ENCODE measurements at places on chromosomes 6 and 20.

DNA sequence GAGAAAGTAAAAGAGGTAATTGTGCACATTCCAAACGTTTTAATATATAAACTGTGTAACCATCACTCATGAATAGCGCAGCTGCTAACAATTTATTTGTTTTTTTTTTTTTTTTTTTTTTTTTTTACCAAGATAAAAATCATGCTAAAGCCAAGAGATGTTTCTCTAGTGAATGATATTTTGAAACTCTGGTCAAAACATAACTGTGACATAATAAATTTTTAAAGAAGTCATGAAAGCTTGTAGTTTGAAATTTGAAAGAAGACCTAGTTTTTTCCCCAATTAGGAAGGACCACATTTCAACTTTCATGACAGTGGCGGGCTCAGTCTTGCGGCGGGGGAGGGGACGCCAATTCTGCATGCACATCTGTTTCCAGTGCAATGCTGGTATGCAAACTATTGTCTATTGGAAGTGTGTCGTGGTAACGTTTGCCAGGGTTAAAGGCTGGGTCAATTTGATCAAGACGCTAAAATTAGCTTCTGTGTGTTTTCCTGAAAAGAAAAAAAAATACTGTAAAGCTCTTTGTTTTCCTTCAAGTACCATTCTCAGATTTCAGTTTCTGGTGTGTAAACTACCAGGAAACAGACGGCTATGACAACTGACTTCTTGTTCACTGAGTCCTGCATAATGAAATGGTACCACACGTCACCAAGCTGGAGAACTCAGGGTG is 211.9 kb downstream of the FOXC1 start:
- no peak for DNase-seq

DNA sequence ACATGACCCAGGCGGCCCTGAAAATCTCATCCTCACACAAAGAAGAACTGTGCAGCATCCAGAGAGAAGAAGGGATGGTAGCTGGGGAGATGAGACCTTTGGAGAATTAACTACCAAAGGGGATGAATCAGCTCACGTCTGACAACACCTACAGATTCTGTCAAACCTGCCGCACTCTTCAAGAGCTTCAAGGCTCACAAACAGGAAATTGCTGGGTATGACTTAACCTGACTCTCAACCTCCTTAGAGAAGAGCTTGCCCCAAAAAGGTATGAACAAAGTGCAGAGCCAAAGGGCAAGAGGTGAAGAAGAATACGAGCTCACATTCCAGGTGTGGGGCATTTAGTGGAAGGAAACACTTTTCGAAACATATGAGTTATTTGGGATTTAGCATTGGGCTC is 139.8 kb downstream of the BACH2 start:
- no peak for DNase-seq

DNA sequence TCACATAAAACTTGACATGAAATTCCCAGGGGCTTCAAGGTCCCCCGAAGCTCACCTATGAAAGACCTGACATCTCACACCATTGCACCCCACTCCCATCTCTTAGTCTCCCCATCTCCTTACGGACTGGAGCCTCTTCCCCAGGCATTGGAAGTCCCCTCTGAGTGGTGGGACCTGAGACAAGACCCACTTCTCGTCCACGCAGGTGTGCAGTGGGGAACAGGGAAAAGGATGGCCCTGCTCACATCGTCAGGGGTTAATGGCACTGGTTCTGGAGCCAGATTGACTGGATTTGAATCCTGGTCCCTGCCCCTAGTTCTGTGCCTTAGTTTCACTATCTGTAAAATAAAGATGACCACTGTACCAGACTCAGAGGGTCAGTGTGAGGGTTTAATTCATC is 15.5 kb downstream of the ADGRF1 start:
- DNase-seq, result no peak

DNA sequence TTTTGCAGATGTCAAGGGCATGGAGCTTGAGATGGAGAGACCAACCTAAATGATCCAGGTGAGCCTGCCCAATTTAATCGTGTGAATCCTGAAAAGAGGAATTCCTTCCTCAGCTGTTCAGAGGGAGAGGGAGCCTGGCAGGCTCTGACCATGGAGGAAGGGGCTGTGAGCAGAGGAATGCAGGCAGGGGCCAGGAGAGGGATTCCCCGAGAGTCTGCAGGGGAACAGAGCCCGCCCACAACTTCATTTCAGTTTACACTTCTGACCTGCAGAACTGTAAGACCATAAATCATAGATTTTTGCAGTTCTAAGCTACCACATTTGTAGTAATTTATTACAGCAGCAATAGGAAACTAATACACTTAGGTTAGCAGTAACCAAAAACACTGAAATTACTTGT is 164.1 kb downstream of the TBXT start:
- no peak for DNase-seq

DNA sequence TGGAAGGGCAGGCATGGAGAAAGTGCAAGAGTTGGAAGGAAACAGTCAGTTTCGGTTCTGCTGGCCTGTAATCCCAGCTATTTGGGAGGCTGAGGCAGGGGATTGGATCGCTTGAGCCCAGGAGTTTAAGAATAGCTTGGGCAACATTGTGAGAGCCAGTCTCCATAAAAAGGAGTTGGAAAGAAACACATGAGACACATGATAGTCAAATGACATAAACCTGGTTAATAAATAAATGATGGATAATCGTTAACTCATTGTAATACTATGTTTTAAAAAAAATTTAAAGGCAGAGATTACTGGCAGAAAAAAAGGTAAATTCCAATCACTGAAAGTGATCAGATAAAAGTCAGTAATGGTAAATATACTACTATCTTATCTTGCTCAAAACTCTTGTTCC is 37.2 kb upstream of the PHACTR1 start:
- no peak for DNase-seq

GRCh38 chr6:148520109-148520841 is 177.6 kb downstream of the SASH1 start:
- DNase-seq, result no peak

DNA sequence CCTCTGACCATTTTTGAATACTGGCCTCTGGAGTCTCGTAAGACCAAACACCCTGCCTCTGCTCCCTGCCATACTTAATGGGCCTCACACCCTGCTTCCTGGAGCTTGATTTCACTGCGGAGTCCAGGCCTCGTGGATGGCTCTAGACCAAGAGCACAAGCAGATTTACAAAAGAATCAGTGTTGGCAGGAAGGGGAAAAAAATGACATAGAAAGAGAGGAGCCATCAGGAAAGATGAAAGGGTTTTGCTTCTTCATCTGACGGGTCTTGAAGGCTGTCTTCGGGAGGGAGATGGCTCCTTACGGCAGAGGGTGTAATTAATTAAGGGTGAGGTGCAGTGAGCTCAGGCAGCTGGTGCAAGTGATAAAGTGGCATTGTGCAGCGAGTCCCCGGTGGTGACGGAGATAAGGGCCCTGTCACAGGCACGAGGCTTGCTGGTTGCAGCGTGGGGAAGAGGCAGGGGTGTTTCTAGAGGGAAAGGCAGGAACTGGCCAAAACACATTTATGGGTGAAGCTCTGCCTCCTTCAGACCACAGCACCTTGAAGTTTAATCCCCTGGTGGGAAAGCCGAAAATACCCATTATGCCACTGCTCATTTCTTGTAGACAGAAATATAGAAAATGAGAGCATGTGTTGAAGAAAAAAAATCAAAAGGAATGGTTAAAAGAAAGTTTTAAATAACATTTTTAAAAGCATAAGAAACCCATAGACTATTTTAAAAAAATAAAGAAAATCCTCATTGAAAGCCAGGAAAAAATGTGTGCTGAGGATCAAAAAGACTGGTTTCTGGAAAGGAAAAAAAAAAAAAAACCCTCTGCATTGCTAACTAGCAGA is 128.6 kb upstream of the LRFN2 start:
- no peak for DNase-seq

DNA sequence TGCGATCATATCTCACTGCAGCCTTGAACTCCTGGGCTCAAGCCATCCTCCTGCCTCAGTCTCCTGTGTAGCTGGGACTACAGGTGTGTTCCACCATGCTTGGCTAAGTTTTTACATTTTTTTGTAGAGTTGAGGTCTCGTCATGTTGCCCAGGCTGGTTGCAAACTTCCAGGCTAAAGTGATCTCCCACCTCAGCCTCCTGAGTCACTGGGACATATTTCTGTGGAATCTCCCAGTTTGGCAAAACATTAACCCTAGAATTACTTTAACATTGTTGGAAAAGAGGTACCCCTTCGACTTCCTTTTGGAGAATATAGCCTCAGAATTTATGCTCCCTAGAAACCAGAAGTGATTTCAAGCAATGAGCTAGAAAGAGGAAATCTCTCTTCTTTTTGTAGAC is 57.2 kb downstream of the SHLD1 start:
- no peak for DNase-seq

- DNase-seq, result no peak
Observed at GRCh38 chr6:127290391-127291265, 24.0 kb downstream of the RNF146 start.

GRCh38 chr6:11810854-11811643 is 32.4 kb upstream of the ADTRP start:
- peak; percentile 31 for DNase-seq

GRCh38 chr6:93789532-93789931 is 370.2 kb upstream of the EPHA7 start:
- DNase-seq, result no peak

DNA sequence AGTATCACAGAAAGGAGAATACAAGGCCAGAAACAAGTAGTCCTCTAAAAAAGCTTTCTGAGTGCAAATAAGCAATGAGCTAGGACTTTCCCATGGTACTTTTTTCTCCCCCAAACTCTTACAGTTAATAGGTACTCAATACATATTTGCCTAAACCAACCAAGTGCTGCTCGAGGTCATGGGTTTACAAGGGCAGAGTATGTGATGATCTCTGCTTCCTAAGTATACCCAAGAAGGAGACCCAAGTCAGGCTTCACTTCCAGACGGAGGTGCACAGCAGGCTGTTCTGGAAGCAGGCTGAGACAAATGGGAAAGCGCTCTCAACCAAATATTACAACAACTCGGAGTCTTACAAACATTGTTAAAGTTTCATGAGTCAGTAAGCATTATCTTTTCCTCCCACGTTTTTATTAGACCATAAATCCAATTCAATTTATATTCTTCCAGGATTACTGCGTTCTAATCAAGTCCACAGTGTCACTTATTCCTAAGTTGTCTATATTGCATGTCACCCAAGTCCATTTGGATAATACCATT is 8.1 kb downstream of the FYN start:
- no peak for DNase-seq

DNA sequence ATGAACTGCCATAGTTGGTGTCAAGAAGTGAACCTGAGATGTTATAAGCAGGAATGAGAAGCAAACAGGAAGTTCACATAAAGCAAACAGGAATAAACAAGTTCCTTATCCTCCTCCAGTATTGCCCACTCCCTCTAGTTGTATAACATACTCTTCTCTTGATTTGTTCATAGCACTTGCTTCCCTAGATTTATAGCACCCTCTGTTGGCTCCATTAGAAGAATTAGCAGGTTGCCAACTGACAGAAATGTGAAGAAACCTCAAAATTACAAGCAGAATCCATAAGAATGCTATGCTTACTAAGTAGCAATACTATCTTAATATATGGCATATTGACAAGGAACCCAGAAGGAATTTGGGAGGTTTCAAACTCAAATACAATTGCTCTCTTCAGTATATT is 195.4 kb downstream of the TBX18 start:
- no peak for DNase-seq

DNA sequence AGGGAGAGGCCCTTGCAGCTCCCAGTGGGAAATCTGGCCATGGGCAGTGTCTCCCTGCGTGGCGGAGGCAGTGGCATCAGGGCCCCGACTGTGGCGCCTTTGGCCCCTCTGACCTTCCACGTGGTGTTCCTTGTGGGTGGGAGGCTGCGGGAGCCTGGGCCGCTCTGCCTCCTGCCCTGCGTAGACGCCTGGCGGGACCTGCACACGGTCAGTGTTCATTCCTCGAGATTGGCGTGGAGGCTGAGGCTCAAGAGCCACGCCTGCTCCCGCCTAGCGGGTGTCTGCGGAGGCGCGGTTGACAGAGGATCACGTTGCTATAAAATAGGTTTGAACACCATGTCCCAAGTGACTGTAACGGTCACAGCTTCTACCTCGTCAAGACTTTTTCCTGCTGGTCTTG is 14.0 kb downstream of the COL9A3 start:
- peak; percentile 27 for DNase-seq

DNA sequence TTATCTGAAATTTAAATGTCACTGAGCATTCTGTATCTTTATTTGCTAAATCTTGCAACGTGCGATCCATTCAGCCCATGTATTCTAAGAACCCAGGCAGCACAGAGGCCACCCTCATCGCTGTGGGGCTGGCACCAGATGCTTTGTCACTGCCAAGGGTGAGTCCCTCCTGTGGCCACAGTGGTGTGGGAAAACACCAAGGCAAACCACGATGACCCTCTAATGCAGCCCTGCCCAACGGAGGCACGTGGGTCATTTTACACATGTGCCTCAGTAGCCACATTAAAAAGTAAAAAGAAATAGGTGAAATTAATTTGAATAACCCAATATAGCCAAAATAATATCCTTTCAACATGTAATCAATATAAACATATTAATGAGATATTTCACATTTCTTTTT is 221.7 kb downstream of the UNC5CL start:
- no peak for DNase-seq

DNA sequence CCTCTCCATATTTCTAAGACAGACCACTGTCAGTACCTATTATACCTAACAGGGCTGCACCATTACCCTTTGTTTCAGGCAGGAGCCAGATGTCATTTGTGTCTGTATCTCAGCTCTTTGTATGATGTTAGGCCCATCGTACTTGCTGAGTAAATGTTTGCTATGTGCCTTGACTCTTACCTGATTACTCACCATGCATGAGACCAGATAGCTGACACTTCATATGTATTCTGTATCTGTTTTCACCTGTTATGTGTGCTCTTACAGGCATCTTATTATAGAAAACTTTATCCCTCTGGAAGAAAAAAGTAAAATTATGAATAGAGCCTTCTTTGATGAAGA is 31.7 kb upstream of the ASXL1 start:
- DNase-seq, result no peak

GRCh38 chr6:10414756-10415616 is at the start of gene TFAP2A:
Gene TFAP2A (minus strand): TSS chr6:10415074. CDS start chr6:10414991, 83 bp downstream.
- DNase-seq, result no peak

DNA sequence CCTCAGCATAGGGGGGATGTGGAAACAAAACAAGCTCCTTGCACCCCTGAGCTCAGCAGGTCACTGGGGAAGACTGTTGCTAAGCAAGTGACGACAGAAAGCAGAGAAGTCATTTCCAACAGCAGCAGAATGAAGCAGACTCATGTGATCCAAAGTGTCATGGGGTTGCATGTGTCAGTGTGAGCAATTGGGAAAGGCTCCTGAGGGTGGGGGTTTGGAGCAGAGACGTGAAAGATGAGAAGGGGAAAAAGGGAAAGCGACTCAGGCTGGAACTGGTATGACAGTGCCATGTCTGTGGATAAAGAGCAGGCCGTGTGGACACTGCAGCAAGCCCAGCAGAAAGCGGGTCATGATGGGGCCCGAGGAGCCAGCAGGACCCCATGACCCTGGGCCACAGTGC is 363.9 kb downstream of the PREX1 start:
- DNase-seq, result no peak

GRCh38 chr20:38237381-38237780 is 23.2 kb downstream of the KIAA1755 start:
- DNase-seq, result no peak

- no peak for DNase-seq
Observed at GRCh38 chr6:12112540-12113189, 100.6 kb downstream of the HIVEP1 start.

GRCh38 chr6:15744818-15745402 is 82.1 kb upstream of the DTNBP1 start:
- DNase-seq, result no peak

Measured in left ventricle myocardium superior (tissue), 1 donor.